Activated CD4-positive, alpha-beta memory T cell treated with anti-CD3 and anti-CD28 coated beads, Interleukin-2, amount 10 ng/mL, durations not matched to agents 7 days and 5 days (primary cell): ENCODE measurements at places on chromosomes 11 and 22.
A peak's percentile ranks its signal among the peaks of the same experiment; 100 is the strongest.

DNA sequence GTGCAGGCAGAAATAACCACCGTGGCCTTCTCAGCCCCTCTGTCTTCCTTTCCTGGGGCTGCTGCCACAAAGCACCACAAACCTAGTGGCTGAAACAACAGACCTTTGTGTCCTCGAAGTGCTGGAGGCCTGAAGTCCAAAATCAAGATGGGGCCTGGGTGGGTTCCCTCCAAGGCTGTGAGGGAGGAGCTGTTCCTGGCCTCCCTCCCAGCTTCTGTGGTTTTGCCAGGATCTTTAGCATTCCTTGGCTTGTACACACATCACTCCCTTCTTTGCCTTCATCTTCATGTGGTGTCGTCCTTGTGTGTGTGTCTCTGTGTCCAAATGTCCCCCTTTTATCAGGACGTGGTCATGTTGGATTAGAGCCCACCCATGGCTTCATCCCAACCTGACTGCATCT is 29.0 kb upstream of the PARVG start:
- no peak for DNase-seq

- DNase-seq = no peak
These were observed 9.4 kb downstream of the MMP7 start for GRCh38 chr11:102521121-102521520.

DNA sequence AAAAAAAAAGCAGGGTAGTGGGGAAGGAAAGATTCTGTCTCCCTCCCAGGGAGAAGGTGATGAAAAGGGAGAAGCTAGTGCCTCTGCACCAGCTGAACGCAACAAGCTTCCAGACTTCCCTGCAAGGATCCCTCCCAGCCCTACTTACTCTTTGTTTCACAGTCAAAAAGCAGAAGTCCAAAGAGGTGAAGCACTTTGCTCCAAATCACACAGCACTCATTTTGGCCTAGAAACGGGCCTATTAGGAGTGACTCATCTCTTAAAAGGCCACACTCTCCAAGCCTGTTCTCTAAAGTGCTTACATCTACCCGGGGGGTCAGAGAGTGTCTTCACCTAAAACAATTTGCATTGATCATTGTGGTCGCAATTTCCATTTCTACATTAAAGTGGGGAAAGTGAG is 17.7 kb upstream of the GRK3 start:
- no peak for DNase-seq

DNA sequence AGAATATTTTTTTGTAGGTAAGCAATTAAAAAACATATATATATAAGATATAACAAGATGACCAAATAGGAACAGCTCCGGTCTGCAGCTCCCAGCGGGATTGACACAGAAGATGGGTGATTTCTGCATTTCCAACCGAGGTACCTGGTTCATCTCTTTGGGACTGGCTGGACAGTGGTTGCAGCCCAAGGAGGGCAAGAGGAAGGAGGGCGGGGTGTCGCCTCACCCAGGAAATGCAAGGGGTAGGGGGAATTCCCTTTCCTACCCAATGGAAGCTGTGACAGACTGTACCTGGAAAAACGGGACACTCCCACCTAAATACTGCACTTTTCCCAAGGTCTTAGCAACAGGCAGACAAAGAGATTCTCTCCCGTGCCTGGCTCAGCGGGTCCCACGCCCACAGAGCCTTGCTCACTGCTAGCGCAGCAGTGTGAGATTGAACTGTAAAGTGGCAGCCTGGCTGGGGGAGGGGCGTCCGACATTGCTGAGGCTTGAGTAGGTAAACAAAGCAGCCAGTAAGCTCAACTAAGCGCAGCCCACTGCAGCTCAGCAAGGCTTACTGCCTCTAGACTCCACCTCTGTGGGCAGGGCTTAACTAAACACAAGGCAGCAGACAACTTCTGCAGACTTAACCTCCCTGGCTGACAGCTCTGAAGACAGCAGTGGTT is 163.8 kb downstream of the CWF19L2 start:
- DNase-seq = no peak

DNA sequence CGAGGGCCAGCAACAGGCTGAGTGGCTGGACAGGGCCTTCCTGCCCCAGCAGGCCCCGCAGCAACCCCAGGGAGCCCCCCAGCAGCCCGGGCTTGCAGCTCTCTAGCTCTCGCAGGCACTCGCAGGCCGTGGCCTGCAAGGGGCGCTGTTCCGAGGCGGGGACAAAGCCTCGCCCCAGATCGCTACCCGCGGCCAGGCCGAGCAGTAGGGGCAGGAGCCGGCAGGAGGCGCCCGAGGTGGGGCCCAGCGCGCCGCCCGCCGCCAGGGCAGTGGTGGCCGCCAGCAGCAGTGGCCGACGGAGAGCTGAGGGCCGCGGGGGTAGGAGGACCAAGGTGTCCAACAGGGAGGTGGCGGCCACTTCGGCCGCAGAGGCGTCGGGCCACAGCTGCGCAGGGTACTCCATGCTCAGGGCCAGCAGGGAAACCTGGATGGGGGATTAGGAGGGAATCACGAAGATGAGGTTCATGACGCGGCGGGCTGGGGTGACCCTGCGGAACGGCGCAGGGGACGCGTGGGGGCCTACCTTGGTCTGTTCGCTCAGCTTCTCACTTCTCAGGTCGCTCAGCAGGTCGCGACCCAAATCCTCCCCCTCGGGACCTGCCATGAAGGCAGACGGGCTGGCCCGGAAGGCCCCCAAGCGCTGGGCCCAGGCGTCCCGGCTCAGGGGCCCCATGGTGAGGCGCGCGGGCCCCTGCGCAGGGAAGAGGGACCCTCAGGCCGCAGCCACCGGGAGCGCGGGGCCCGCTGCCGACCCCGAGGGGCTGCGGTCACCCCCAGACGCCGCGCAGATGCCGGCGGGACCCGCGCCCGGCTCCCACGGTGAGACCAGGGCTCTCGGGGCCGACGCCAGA is 632 bp downstream of the AP5B1 start:
- peak; percentile 88 for DNase-seq

DNA sequence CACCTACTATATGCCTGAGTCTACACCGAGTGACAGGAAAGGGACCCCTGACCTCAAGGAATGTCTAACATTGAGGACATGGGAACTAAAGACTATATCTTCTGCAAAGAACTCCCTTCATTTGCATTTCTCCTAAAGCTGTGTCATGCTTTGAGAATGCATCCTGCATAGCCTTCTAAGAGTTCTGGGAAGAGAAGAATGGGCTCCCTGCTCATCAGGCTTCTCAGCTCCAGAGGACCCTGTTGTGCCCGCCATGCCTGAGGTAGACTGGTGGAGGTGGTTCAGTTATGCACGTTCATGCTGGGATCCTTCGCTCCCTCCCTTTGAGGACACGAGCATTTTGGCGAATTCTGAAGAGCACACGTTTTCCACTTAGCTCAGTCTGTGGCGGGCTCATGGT is 63.3 kb downstream of the GRIK4 start:
- DNase-seq = no peak

DNA sequence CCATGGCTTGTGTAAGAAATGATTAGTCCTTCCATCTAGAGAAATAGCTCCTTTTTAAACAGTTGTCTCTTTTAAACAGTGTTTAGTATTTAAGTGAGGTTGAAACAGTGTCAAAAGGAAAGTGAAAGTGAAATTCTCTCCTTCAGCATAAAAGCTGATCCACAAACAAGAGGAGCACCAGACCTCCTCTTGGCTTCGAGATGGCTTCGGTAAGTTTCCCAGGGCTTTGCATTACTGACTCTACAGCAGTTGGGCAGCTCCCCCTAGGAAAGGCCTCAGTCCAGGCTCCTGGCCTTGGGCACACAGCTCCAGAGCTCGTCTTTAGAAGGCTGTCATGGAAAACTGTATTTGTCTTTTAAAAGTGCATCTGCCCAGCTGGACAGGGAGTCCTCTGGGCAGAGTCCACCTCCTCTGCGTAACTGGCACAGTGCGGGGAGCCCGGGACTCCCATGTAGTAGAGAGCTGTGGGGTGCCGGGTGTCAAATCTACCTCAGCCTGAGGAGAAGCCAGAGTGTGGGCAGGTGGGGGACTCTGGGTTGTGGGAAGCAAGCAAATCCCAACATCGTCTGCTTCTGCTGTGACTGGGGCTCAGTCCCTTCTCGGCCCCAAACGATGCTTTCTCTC is at the start of gene PLAAT4:
TSS of gene PLAAT4 (plus strand) at position 140 of the 624 bp plus-strand sequence. CDS start at position 201, 61 bp downstream.
- peak; percentile 45 for DNase-seq

GRCh38 chr11:117907276-117908108 is 21.7 kb downstream of the TMPRSS13 start:
- DNase-seq = peak; percentile 82

DNA sequence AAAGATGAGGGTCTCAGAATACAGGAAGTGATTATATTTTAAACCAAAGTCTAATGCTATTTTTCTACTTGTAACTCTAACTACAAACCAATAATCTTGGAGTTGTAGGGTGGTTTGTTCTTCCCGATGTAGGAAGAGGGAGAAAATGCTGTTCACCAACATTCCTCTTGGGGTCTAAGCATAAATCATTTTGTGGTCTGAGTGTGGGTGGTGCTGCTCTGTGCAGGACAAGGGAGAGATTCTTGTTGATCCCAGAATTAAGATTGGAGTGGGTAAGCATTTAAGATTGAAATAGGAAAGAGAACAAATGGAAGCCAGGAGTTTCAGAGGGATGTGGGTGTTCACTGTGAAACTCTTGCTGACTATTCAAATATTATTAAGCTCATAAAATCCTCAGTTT is 38.6 kb upstream of the MMP13 start:
- no peak for DNase-seq
